ENCODE measurements at places on chromosomes 2 and 18.

DNA sequence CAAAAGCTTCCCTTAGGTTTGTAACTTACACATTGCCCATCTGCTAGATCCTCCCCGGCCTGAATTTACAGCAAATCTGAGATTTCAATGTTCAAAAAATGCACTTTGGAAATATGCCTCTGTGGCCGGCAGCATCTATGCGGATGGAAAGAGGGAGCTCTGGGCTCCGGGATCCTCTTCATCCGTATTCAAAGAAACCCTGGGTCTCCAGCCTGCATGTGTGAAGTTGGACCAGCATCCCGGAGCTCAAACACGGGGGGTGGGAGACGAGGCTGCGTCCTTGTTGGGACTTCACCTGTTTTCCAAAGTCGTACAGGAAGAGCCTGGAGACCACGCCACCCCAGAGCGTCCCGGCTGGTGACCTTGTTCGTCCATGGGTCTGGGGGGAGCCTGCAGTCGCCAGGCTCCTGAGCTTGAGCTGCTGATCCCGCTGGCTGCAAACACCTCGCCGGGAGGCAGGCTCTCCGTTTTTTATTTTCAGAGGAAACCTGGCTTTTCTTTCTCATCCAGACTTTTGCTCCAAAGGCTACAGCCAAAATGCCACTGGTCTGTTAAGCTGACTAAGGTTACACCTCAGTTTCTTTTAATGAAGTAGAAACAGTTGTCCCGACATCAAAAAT lies 77.4 kb downstream of the PTGR3 start:
- DNase-seq, result no peak

GRCh38 chr2:25044990-25045389 lies 3.1 kb downstream of the EFR3B start:
- DNase-seq, result no peak

GRCh38 chr2:217662984-217663602 lies 339.7 kb downstream of the TNS1 start:
- no peak for DNase-seq

DNA sequence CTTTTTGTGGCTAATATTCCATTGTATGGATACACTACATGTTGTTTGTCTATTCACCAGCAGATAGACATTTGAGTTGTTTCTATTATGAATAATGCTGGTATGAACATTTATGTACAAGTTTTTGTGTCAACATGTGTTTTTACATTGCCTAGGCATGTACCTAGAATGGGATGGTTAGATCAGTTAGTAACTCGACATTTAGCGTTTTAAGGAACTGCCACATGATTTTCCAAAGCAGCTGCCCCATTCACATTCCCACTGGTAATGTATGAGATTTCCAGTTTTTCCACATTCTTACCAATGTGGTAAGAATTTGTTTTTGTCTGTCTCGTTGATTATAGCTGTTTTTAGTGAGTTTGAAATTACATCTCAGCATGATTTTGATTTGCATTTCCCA lies 112.8 kb downstream of the FHOD3 start:
- no peak for DNase-seq

GRCh38 chr2:222427646-222428301 lies 3.4 kb downstream of the SGPP2 start:
- no peak for DNase-seq

- no peak for DNase-seq
These were observed 4.4 kb upstream of the ST8SIA5 start for GRCh38 chr18:46761059-46761769.

GRCh38 chr18:9263264-9263663 lies 71.3 kb upstream of the TWSG1 start:
- no peak for DNase-seq

DNA sequence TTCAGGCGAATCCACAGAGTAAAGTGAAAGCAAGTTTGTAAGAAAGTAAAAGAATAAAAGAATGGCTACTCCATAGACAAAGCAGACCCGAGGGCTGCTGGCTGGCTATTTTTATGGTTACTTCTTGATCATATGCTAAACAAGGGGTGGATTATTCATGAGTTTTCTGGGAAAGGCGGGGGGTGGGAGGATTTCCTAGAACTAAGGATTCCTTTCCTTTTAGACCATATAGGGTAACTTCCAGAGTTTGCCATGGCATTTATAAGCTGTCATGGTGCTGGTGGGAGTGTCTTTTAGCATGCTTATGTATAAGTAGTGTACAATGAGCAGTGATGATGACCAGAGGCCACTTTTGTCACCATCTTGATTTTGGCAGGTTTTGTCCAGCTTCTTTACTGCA lies 59.8 kb downstream of the SLC4A3 start:
- DNase-seq, result no peak

- no peak for DNase-seq
These were observed 185.4 kb upstream of the FAM98A start for GRCh38 chr2:33784488-33784887.

- DNase-seq, result no peak
These were observed 37.6 kb upstream of the DDX18 start for GRCh38 chr2:117776888-117777287.

DNA sequence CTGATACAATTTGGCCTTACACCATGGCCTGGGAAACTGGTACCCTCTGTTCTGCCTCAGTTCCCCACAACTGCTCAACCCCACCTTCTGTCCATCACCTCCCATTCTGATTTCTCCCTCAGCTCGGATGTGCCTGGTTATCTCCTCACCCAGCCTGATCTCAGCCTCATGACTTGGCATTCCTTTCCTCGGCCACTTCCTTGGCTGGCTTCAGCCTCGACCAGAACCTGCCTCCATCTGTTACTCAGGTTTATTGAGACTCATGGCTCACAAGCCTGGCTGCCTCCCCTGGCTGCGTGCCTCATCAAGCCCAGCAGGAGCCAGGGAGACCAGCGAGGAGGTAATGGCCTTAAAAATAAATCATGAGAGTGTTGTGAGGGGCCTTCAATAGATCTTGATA lies 356.2 kb upstream of the SPRED2 start:
- no peak for DNase-seq

- no peak for DNase-seq
These were observed 27.5 kb downstream of the ZNF638 start for GRCh38 chr2:71358931-71359671.

DNA sequence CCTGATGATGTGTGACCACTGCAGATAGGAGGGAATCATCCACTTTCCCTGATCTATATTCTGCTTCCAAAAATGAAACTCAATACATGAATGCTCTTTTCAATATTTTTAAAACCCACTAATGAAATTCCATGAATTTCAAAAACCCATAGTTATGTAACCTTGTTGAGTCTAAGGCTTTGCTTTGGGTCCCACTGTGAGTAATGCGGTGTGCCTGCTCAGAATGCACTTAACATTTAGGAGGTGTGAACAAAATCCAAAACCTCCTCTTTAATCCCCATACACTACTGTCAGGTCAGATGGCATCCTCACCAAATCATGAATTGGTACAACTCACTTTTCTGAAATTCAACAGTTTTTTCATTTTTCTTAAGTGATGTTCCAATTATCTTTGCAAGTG lies 50.4 kb downstream of the CCDC93 start:
- DNase-seq, result no peak
